ENCODE measurements at places on chromosomes 3 and 15. TPM values are rescaled to one million over a fixed set of nuclear protein-coding genes. Genes with fewer than 3 reads are reported as not detected.

The SELENOS gene
- polyA plus RNA-seq, result 65.5 TPM

DNA sequence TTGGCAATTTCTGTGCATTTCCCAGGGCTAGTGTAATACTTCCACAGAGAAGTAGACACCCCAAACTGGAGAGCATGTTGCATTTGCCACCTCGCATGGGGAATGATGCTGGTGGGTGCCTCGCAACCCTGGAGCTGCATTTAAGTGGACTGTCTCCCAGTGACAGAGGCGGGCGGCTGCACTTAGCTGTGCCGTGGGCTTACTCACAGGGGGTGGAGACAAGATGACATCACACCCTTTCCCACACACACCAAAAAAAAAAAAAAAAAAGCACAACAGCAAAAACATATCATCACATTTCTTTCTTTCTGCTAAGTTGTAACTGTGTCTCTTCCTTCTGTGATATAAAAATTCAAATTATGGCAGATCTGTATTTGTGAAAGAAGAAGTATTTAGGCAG lies at the start of gene ABI3BP:
ABI3BP (minus strand) TSS at position 113 of the 400 bp plus-strand sequence; CDS start at position 76, 37 bp downstream.
- DNase-seq, result no peak

GRCh38 chr3:97871801-97872524 lies 50.2 kb downstream of the CRYBG3 start:
- no peak for DNase-seq

DNA sequence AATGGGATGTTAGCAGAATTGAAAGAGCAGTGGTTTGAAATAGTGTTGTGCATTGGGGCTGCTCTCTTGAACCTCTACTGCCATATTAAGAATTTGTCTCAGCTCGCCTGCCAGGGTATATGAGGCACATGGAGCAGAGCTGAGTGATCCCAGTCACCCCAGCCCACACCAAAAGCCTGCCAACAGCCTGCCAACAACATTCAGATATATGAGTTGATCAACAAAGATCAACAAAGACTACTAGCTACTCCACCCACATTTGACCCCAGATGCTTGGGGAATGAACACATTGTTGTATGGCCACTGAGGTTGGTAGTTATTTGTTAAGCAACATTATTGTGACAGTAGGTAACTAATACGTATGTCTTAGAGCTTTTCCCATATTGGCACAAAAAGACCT lies 570.9 kb upstream of the IL12A start:
- DNase-seq, result no peak

- DNase-seq, result no peak
Observed at GRCh38 chr15:70502529-70502928, 260.8 kb downstream of the UACA start.

Measured in right renal pelvis (tissue), 4 donors.